ENCODE measurements at places on chromosomes 7 and 10.

DNA sequence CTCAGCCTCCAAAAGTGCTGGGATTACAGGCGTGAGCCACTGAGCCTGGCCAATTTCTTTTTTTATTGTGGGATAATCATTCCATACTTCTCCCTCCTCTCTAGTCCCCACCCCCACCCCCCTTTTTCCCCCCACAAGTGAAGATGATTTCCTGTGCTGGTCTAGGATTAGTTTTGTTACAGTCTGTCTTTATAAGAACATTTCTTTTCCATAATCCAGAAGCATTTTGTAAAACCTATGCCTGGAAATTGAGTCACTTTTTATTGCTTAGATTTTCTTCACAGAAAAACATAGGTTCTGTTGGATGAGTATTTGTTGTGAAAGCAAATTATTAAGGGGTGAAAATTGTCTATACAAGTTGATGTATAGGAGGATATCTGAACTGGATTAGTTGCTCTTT lies 98.9 kb downstream of the KAT6B start:
- DNase-seq, result no peak

DNA sequence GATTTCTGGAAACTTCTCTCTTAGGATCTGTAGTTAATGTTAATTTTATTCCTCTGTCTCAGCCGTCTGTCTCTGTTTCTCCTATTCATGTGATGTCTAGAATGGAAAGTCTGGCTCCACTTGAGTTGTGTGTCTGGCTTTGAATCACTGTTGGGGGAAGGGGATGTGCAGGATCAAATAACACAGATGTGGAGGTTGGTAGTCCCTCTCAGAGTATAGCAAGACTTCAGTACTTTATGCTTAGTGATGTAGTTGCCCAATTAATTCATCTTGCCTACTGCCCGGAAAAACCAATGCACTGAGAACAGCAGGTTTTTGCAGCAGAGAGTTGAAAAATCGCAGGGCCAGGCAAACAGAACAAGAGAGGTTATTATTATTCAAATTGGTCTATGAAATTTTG lies 79.2 kb downstream of the PHTF2 start:
- DNase-seq, result no peak

DNA sequence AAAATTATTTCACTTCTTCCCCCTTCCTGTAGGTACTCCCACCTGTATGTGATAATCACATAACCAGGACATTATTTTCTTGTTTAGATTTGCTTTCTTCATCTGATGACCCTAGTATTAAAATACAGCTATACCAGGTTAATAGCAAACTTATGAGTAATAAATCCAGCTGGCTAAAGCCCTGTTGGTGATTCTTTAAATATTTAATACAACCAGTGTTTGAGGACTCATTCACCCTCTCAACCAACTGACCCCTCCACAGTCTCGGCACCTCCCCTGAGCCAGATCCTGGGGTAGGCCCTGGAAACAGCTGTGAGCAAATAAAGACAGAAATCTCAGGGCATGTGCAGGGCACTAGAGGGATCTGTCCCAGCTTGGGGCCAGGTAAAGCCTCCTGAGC lies 58.5 kb downstream of the BLNK start:
- no peak for DNase-seq

GRCh38 chr10:124332426-124332825 lies 86.3 kb downstream of the OAT start:
- no peak for DNase-seq

DNA sequence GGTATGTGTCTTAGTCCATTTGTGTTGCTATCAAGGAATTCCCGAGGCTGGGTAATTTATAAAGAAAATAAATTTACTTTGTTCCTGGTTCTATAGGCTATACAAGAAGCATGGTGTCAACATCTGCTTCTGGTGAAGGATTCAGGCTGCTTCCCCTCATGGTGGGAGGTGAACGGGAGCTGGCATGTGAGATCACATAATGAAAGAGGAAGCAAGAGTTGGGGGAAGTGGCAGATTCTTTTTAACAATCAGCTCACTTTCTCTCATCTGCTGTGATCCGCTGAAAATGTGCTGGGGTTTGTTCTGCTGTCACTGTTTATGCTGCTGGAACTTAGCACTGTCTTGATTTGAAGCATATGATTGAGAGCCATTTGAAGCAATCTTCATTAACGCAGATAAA lies 730.0 kb upstream of the SORCS1 start:
- DNase-seq, result no peak

Measured in T-helper 1 cell (primary cell).